ENCODE measurements at places on chromosomes 6 and 20. TPM values are rescaled to one million over a fixed set of nuclear protein-coding genes. Genes with fewer than 3 reads are reported as not detected.

DNA sequence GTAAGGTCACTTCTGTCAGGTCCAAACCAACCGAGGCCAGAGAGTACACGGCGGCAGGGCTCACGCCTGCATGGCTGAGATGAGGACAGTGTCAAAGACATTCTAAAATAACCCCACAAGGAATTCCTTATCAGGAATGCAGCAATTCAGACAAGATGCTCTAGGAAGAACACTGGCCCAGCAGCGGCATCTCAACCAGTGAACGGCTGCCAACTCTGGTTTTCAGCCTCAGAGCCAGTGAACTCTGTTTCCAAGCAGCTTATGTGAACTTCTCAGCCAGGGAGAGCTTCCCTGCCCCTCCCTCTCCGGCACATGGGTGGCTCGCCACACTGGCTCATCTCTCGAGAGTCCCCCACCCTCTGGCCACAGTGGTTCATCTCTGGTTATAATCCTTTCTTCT, 36.9 kb downstream of the KCNQ2 start:
- DNase-seq = no peak

- DNase-seq = no peak
Measured at GRCh38 chr20:23361119-23361475, 885 bp upstream of the GZF1 start.

- no peak for DNase-seq
Measured at GRCh38 chr20:745683-746301, 22.5 kb downstream of the SLC52A3 start.

Gene OOEP
- polyA plus RNA-seq = 0.84 TPM

DNA sequence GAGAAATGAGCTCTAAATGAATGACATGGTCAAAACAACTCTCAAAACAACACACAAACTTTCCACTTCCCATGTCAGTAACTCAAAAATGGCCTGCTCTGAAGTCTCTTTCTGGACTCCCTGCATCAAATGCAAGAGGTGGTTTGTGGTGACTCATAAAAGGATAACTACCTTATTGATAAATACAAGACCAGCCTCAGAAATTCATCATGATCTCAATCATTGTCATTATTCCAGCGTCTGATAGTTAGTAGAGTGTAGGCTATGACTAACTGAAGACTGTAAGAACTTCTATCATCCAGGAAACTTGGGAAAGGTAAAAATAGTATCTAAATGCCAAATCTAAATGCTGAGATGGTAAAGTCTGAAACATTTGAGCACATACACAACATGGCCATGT, 369.4 kb downstream of the BMP2 start:
- DNase-seq = no peak

All from aorta (tissue), 5 donors.